Activated T-helper 17 cell treated with anti-CD3 and anti-CD28 coated beads, Interleukin-2, amount 50 U/mL, for 72 hours (primary cell): ENCODE measurements at places on chromosomes 7 and 10.

- ATAC-seq = no peak
Observed at GRCh38 chr7:33547880-33548279, 357.5 kb upstream of the BMPER start.

DNA sequence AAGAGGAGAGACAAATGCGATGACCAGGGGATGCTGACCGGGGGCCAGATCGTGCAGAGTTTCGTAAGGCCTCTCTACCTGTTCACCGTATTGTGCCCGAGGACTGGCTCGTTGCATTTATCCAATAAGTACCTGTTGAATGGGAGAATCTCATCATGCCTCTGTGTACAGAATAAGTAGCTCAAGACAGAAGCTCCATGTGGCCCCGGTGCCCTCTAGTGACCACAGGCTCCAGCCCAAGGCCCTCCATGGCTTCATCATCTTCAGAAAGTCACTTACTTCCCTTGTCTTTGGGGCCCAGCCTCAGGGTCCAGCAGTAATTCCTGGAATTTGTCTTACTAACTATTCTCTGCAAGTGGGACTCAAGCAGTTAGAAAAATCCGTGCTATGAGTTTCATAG is 151.0 kb downstream of the CHN2 start:
- no peak for ATAC-seq

DNA sequence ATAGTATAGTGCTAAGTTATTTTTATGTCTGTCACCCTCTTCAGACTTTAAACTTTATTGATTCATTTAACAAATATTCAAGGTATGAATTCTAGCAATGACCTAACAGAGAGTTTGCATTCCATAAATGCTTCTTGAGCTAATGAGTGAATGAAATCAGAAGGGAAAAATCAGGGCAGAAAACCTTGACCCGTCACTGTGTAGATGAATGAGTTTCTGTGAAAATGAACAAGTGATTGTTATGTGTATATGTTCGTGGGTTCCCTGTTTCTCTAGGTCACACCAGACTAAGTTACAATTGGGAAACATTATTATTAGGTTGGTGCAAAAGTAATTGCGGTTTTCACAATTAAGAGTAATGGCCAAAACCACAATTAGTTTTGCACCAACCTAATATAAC is 30.1 kb downstream of the APBB1IP start:
- no peak for ATAC-seq

- no peak for ATAC-seq
Observed at GRCh38 chr7:31487071-31487470, 26.8 kb upstream of the ITPRID1 start.

DNA sequence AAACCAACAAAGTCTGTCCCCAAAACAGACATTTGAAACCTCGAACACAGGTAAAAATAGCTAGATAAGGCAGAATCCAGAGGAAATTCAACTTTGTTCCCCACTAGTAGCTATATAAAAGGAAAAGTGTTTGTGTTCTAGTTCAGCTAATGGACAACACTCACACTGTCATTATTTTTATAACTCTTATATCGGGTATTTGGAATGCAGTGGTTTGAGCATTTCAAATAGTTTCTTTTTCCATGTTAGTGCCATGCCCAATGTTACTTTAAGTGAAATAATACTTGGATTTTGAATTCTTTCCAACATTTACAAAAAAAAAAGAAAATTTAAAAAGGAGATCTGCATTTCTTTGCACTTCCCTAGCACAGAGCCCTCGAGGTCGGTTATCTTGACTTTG is 213.6 kb downstream of the DOCK4 start:
- ATAC-seq = no peak

DNA sequence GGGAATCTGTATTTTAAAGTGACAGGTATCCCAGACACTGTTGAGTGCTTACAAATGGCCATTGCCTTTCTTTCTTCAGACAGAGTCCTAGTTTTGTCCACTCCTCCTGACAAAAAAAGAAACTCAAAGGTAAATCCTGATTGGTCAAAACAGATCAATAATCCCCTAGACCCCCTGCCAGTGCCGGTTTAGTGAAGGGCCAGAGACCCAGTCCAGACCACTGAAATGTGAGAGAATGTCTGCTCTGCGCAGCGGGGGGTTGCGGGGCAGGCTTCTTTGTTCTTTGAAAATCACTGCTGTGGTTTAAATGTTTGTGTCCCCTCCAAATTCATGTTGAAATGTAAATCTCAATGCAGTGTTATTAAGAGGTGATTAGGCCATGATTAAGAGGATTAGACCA is 177.7 kb upstream of the GPR26 start:
- ATAC-seq = no peak
